Fibroblast of skin of back (primary cell): ENCODE measurements at places on chromosomes 3 and 15.

DNA sequence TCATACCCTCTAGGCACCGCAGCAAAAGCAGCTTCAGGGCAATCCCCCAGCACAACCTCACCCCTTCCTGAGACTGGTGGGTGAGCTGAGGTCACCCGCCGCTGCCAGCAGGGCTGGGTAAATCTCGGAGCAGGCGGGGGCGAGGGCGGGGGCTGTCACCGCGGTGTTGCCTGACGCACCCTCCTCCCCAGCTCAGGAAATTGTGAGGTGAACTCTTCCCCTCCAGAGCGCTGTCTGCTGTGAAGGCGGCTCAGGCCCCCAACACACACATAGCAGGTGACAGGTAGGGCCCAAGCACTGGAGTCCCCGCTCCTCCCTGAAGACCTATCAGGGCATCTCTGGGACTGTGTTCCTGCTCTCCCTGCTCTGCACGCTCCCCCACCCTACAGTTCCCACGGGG, 30.2 kb upstream of the FURIN start:
- DNase-seq, result no peak

GRCh38 chr3:36525115-36525801, 145.0 kb downstream of the STAC start:
- peak; percentile 58 for DNase-seq

GRCh38 chr3:4852780-4853748, 126.2 kb upstream of the BHLHE40 start:
- peak; percentile 33 for DNase-seq

GRCh38 chr3:167714871-167715270, 19.8 kb downstream of the PDCD10 start:
- peak; percentile 22 for DNase-seq

GRCh38 chr3:56048946-56049345, 419.3 kb downstream of the ERC2 start:
- DNase-seq, result no peak

DNA sequence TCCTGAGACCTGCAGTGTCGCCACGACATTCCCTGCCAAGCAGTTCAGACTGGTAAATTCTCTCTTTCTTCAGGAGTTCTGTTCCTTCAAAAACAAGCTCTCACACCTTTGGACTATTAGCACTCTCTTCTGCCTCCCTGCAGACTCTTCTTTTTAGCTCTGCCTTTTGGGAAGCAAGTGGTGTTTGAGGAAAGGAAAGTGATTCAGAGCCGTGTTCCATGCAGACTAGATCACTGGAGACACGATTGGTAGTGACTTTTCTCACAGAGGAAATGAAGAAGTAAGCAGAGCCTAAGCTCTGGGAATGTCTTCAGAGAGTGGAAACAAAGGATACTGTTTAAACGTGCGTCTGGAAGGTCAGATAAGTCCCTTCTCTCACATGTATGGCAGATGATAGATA, 270.6 kb upstream of the TPRG1 start:
- peak; percentile 48 for DNase-seq

DNA sequence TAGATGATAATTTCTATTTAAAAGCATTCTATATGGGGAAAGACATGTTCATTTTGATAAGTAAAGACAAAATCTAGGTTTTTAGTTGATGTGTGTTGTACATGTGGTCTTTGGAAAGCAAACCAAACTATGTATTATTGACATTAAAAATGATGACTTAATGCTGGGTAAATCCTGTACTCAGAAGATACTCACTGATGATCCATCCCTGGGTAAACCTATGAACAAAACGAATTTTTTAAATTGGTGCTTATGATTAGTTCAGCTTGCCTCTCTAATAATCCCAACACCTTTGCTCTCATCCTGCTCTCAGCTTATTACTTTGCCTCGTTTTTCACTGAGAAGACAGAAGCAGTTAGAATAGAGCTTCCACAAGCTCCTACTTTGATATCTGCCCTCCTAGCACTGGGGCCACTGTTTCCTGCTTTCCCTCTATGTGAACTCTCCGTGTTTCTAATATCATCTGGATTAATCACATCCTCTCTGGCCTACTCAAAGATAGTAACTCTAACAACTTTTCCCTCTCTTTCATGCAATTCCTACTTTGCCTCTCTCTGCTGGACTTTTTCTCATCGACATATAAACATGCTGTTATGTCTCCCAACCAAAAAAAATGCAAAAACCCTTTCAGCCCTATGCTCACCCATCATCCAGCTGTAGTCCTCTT, 29.3 kb downstream of the RARRES1 start:
- peak; percentile 90 for DNase-seq

GRCh38 chr3:108394563-108394962, 98.2 kb downstream of the HHLA2 start:
- DNase-seq, result no peak

GRCh38 chr3:187012609-187013051, 82.3 kb downstream of the ST6GAL1 start:
- DNase-seq, result peak; percentile 4
